ENCODE measurements at places on chromosomes 16 and 17.

- DNase-seq = no peak
These were observed 36.0 kb downstream of the IL21R start for GRCh38 chr16:27437946-27438345.

- no peak for DNase-seq
These were observed 20.9 kb upstream of the PYY start for GRCh38 chr17:43974382-43975266.

- no peak for DNase-seq
These were observed 977.2 kb downstream of the CDH11 start for GRCh38 chr16:64144617-64145016.

- DNase-seq = no peak
These were observed 13.7 kb upstream of the CNGB1 start for GRCh38 chr16:57984443-57985203.

- DNase-seq = no peak
These were observed 11.0 kb downstream of the FTO start for GRCh38 chr16:53715023-53715384.

DNA sequence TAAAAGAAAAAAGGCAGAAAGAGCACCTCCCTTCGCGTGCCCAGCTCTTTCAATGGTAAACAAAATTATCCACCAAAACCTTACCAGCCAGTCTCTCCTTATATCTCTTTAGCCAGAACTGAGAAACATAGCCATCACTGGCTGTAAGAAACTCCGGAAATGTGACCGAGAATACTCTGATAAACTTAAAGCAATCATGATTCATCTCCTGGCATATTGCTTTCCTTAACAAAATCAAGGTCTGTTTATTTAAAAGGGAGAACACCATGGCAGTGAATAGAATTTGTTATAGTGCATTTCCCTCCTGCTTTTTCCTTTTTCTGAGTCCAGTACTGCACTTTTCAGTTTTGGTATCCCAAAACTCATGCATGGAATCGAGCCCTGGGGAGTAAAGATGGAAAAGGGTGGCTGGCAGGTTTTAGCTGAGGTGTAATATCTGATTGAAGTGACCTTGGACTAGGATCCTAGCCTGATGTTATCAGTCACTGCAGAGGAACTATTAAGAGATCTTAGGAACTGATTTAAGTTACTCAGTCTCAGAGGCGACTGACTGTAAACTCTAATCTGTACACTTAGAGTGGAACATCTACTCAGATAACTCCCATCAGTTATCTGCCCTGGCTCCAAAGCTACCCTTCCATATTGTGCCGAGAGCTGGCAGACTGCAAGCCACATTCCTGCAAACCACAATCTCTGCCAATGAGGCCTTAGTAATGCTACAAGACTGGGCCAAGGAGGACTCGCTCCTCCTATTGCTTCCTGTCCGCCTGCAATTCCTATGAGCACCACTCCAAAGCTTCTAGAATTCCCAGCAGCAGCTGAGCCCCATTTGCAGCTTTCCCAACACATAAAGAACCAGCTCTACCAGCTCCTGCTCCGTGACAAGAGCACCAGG lies 7.4 kb upstream of the COX10 start:
- DNase-seq = no peak

- no peak for DNase-seq
These were observed 2.7 kb downstream of the SHCBP1 start for GRCh38 chr16:46618516-46618915.

Measured in SIG-M5 (cell line).